NCI-H1694 treated with DMSO at 0.1 percent for 48 hours (cell line): ENCODE measurements at places on chromosomes 4 and X.

- no peak for DNase-seq
These were observed 7.5 kb downstream of the IDS start for GRCh38 chrX:149497626-149498025.

DNA sequence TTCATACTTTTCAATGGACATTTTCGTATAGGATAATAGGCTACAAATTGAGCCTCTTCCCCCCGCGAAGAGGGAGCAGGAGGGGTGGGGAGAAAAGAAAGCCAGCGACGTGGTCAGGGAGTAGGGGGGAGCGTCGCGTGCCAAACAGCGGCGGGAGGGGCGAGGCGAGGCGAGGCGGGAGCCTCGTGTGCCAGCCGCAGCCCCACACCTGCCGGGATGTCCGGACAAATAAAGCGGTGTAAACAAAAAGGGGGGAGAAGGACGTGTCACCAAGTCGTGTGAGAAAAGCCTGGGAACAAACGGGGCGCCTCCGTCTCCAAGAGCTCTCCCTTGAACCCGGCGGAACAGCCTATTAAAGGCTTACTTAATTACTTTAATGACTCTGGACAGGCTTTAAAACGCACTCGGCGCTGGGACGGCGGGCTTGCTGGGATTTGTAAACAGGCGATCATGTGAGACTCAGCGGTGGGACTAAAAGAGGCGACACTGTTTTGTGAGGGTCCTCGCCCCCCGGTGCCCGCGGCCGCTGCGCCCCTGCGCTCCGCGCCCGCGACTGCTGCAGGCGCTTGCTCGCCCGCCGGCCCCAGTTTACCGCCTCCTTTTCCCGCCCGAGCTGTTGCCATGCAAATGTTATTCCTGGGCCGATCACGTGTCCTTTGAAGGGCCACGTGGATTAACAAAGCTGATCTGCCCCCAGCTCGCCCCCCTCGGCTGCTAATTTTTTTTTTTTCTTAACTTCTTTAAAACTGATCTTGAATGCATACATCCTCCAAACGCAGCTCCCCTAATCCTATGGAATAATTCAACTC, at the start of gene HELT:
TSS of gene HELT (plus strand) at position 527 of the 809 bp plus-strand sequence. CDS start 439 bp downstream, outside the sequence.
- DNase-seq = peak; percentile 17

DNA sequence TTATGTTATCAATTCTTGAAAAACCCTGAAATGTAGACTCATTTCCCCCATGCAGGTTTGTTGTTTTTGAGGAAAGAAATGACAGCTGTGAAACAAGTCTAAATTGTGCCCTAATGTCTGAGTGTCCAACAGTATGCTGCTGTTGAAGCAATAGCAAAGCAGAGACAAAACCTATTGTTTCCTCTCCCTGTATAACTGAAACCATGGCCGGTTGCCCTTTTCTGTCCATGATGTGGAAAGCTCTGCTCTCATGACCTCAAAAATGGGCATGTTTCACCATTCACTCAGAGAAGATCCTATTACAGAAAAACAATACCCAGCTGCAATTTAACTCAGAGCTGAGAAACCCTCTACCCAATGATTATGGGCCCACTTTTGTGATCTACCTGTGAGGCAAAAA, 312.6 kb upstream of the FTHL17 start:
- no peak for DNase-seq

- DNase-seq = no peak
These were observed 66.6 kb downstream of the ATP10D start for GRCh38 chr4:47551682-47552081.

DNA sequence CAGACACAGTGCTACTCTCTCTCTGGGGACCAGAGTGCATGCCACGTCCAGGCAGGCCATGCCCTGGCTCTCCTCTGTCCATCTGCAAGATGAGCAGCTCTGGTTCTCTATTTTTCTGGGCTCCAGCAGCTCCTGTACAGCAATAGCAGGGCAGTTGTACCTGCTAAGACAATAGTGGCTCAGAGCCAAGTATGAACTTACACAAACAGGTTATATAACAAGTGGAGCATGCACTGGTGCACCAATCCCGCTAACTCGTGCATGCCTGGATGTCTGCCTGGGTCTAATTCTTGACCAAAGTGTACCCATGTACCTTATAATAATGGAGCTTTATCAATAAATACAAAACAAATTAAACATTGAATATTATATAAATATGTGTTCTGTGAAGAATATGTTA, 392.3 kb downstream of the CENPC start:
- DNase-seq = no peak

GRCh38 chrX:7088968-7089615, 58.4 kb upstream of the STS start:
- no peak for DNase-seq

- DNase-seq = no peak
These were observed 191.4 kb downstream of the COL25A1 start for GRCh38 chr4:109111031-109111430.

DNA sequence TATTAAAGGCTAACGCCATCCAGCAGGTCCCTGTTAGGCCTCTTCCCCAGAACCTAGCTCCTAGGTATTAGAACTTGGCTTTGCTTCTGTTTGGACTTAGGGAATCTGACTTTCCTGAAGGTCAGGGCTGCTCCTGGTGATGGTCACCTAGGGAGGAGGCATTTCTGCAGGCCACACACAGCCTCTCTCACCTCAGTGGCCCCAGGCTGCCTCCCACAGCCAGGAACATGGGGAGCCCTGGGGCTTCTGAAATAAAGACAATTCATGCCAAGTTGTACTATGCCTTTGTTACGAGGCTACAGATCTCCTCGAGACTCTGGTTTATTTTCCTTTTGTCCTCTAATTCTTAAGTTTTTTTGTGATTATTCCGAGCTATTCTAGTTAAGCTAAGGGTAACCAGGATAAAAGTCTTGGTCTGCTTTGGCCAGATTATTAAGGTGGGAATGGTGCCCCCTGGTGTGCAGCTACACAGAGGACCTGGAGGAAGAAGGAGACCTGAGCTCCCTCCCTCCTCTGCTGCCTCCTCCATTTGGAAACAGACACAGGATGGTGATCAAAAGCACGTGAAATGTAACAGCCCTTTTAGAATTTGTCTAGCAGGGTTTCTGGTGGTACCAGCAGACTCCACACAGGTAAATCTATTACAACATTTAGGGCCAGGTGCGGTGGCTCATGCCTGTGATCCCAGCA, 131.0 kb downstream of the DCLK2 start:
- DNase-seq = peak; percentile 2

DNA sequence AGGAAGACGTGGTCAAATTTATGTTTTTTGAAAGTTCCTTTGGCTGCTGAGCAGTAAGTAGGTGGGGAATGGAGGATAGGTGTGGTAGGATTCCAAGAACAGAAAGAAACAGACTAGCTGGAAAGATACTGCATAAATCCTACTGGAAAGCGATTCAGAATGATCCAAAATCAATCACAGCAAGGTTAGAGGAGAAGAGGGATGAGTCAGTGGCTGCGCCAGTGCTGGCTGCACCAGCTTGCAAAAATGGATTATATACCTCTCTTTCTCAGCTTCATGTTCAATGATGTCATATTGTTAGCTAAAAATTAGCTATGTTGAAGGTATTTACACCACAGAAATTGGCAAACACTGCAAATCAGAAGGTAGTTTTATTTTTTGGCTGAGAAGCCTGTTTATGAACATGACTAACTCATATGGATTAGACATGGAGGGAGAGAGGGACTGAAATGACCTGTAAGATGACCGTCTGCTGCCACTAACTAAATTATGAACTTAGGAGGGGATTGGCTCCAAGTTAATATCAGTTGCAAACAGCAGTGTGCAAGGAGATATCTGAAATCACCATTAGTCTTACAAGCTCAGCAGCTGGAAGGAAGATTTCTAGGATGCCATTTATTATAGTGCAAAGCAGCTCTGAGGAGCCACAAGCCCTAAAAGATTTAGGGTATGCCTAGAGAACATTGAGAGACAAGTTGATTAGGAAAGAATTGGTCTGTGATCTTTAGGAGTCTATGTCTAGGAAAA, 405.3 kb downstream of the MID1IP1 start:
- no peak for DNase-seq

GRCh38 chr4:48129307-48130014, 4.6 kb downstream of the TXK start:
- no peak for DNase-seq
